Lung microvascular endothelial cell (primary cell): ENCODE measurements at places on chromosomes 1 and 21.

DNA sequence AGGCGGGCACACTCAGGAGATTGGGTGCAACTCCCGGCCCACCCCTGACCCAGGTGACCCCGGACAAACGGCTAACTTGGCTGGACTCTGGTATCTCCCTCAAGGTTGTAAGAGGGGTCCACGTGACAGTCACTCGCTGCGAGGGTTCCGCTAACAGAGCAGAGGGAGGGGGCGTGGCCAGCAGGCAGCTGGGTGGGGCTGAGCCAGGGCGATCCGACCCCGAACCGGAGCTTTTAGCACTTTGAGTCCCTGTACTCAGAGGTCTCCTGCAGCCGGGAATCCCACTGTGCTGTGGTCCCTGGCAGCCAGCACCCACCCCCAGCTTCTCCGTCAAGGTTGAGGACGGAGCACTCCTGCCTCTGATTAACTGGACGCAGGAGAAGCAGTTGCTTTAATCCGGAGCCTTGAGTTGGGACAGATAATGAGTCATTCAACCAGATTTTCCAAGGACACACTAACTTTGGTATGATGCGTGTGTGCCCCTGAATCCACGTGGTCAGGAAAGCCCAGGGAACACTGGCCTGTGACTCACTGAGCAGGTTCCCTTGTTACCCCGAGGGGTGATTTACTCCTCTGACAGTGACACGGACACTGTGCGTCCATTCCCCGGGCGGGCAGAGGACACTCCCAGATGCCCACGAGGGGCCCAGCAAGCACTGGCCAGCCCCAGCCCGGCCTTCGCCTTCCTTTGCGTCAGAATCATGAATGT lies 16.8 kb downstream of the TRPM2 start:
- DNase-seq = no peak

- no peak for DNase-seq
Measured at GRCh38 chr1:70072231-70072751, 133.1 kb downstream of the LRRC40 start.

DNA sequence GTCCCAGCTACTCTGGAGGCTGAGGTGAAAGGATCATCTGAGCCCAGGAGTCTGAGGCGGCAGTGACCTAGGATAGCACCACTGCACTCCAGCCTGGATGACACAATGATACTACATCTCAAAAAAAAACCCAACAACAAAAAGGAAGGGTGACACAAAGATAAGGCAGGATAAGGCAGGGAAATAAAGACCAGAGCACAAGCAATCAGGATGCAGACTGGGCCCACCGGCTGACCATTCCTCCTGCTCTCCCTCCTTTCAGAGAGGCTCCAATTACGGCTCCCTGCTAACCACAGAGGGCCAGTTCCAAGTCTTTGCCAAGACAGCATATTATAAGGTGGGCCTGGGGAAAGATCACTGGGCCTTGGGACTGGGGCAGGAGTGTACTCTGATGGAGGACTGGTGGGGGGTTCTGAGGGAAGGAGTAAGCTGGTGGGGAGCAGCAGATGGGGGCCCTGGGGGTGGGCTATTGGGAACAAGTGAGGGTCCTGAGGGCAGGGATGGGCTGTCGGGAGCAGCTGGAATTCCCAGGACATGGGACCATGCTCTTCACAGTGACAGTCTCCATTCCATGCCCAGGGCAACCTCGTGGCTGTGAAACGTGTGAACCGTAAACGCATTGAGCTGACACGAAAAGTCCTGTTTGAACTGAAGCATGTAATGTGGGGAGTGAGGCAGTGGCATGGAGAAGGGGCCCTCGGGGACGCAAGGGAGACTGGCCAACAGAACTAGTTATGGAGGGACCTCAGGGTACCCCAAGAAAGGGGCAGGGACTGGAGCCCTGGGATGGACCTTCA lies 7.3 kb downstream of the NPR1 start:
- no peak for DNase-seq

GRCh38 chr1:200911361-200911760 lies 16.7 kb downstream of the INAVA start:
- no peak for DNase-seq

DNA sequence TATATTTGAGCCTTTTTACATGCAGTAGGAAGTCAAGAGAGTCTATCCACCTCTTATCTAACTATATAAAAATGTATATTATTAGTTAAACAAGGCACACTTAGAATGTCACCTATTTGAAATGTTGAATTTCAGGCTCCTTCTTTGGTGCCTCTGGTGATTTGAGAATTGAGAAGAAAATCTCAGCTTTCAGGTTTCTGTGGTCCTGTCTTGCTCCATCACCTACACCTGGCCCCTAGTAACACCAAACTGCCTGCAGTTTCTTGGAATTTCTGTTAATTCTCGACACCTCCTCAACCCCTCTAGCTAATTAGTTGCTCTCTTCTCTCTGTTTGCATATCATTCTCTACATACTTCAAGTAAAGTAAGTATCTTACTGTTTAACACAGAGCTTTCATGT lies 54.9 kb upstream of the WNT2B start:
- no peak for DNase-seq

GRCh38 chr1:224182057-224182865 lies 779 bp upstream of the DEGS1 start:
- DNase-seq = peak; percentile 11

DNA sequence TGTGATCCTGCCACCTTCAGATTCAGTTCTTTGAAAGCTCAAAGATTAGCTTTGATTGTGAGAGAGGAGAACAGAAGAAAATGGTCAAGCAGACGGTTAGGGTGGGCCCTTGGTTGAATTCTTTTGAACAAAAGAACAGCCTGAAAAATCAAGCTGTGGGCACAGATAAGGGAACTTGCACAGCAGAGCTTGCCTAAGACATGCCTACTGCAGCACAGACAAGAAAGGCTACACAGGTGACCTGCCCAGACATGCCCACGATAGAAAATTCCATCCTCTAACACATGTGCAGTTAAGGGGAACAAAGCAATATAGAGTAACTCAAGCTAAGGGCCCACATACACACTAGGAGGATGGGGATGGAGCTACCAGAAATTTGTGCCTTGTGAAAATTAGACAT lies 512.5 kb upstream of the LRRC7 start:
- DNase-seq = no peak

- no peak for DNase-seq
Measured at GRCh38 chr1:204087181-204087892, 14.4 kb downstream of the SOX13 start.

DNA sequence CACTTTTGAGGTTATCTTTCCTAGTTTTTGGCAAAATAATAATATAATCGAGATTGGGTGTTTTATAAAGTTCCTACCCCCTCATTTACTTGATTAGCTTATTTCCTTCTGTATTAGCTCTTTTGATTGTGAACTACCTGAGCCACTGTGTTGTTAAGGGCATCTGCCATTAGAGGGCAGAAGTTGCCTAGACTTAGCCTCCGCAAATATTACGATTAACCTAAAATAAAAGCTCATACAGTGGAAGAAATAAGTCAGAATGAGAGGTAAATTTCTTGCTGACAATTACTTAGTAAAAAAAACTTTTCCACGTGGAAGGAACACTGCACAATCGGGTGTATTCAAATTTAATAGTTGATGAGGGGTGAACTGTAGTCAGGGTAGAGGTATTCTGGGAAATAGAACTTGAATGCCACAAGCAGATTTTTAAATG lies 2.3 kb downstream of the H3-3A start:
- peak; percentile 75 for DNase-seq

DNA sequence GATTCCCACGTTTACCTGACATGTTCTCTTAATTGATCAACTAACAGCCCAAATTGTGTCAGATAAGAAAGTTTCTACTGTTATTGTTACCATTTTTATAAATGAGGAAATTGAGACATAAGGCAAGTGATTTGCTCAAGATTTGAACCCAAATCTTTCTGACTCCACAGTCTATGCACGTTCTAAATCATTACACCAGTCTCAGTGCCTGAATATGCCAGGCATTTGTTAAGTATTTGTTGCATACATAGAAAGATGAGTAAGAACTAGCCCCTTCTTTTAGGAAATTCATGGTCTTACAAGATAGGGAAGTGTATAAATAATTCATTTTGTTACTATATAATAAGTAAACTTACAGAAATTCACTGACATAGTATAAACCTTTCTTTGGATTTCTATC lies 7.1 kb upstream of the CD101 start:
- DNase-seq = no peak

DNA sequence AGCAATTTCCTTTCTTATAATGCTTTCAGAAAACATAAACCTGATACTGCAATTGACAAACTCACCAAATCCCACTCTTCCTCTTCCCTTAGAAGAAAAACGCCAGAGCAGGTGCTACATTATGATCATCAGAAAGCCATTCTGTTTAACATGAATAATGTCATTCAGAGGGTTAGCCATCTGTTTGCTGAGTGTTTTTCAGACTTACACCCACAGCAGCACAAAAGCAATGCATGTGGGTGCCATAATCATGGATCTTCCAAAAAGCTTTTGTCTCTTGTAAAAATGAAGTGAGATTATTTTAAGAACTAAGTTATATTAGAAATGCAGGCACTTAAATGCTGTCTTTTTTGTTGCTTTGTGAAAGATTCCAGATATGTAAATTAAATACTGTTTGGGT lies 204.6 kb upstream of the TMPRSS15 start:
- DNase-seq = no peak
